Esophagus squamous epithelium (tissue), 5 donors: ENCODE measurements at places on chromosomes 16 and 17. TPM values are rescaled to one million over a fixed set of nuclear protein-coding genes. Genes with fewer than 3 reads are reported as not detected.

The KRT12 gene
- not detected for total RNA-seq

The CCL1 gene
- total RNA-seq, result not detected

The HAP1 gene
- total RNA-seq, result 0.48 TPM

The KIF2B gene
- not detected for total RNA-seq

The RBL2 gene
- total RNA-seq, result 31.8 TPM

The APPBP2 gene
- 13.3 TPM for total RNA-seq

The ITGAX gene
- total RNA-seq, result 2.7 TPM

The ITPRIPL2 gene
- 39.9 TPM for total RNA-seq

The CD300E gene
- 0.15 TPM for total RNA-seq

The MT3 gene
- total RNA-seq, result not detected

The EXOC3L1 gene
- 1.5 TPM for total RNA-seq

GRCh38 chr16:56753410-56753809 lies 23.5 kb downstream of the NUP93 start:
- DNase-seq, result no peak

DNA sequence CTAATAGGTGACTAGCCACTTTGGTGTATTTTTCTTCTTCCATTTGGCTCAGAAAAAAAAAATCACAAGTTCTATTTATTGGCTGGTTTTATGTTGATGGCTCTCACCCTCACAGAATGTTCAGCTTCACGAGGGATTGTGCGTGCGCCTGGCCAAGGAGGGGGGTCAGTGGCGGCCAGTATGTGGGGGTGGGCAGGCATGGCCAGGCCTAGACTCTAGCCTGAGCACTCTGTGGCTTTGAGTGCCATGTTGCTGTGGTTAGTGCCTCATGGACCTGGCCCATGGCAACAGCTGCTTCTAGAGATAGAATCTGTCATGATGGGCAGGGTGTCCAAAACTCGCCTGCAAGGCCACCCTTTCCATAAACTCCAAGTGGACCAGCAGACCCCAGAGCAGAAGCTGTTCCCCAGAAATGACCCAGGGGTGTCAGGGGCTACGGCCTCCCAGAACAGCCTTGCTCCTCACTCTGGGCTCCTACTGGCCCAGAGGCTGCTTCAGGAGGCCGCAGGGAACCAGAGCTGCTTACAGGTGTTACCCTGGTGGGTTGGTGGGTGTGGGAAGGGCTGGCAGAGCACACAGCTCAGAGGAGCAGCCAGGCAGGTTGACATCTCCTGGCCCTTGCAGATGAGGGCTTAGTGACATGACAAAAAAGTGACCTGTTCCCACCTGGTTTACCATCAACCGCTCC lies 124.9 kb downstream of the SOCS1 start:
- DNase-seq, result no peak

GRCh38 chr16:77308163-77308561 lies 109.0 kb downstream of the SYCE1L start:
- no peak for DNase-seq

DNA sequence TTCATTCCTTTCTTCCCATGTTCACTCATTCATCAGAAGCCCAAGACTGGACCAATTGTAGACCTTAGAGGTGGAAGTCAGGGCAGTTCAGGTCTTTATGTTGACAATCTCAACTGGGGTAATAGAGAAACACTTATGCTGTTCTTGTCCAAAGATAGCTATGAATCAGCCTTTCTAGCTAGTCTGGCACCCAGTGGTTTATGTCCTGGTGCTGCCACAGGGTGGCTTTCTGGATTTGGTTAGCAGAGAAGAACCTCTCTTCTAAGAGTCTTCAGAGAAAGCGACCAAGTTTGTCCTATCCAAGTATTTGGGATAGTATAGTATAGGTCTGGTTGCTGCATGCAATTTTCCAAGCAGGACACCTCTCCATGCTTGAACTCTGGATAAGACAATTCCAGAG lies 83.3 kb downstream of the NOG start:
- DNase-seq, result no peak

- no peak for DNase-seq
Measured at GRCh38 chr17:47621293-47622179, 28.2 kb upstream of the KPNB1 start.

- DNase-seq, result no peak
Measured at GRCh38 chr16:4361033-4361943, 10.2 kb upstream of the PAM16 start.

- DNase-seq, result no peak
Measured at GRCh38 chr17:81241648-81242420, 2.7 kb downstream of the NDUFAF8 start.

- no peak for DNase-seq
Measured at GRCh38 chr16:22633799-22634198, 123.1 kb downstream of the NPIPB5 start.

DNA sequence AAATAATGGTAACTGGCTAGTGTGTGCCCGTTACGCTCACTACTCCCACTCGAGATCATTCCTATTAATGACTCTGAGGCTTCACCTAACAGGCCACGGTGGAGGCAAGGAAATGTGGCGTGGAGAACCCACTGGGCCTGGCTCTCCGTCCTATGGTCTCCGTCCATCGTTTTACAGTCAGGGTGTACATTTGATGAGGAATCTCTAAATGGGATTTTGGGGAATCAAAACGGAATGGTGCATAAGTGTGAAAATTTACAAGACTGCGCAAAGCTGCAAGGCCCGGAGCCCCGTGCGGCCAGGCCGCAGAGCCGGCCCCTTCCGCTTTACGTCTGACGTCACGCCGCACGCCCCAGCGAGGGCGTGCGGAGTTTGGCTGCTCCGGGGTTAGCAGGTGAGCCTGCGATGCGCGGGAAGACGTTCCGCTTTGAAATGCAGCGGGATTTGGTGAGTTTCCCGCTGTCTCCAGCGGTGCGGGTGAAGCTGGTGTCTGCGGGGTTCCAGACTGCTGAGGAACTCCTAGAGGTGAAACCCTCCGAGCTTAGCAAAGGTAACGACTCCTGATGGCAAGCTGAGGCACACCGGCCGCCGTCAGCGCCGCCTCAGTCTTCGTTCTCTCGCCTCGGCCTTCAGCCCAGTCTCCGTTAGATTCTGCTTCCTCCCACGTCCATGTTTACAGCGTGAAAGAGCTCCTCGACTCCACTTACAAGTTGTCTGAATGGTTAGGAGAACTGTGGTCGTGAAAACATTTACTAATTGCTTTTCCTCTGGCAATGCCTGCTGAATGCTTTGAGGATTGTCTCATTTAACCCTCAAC lies at the start of gene RAD51C:
Gene RAD51C (plus strand): TSS at position 364 of the 817 bp plus-strand sequence. CDS start 42 bp downstream, at position 406.
- DNase-seq, result peak; percentile 36

GRCh38 chr16:67247192-67248072 lies at the start of gene FHOD1:
TSS of gene FHOD1 (minus strand) at chr16:67247481. CDS start at chr16:67247410, 71 bp downstream.
- DNase-seq, result peak; percentile 75

DNA sequence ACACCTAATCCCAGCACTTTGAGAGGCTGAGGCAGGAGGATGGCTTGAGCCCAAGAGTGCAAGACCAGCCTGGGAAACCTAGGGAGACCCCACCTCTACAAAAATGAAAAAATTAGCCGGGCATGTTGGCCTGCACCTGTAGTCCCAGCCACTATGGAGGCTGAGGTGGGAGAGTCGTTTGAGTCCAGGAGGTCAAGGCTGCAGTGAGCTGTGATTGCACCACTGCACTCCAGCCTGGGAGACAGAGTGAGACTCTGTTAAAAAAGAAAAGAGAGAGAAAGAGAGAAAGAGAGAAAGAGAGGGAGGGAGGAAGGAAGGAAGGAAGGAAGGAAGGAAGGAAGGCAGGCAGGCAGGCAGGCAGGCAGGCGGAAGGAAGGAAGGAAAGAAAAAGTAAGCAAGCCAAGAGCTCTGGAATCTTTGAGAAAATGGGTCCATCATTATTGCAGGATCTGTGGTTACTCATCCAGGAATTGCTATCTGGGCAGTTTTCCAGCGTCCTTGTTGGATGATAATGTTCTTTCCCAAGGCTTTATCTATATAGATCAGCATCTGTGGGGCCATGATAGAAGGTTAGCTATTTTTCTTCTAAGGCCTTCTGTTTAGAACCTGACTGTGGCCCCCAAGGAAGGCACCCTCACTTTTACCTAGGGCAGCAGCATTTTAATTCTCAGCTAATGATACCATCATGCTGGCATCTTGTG lies 533.2 kb upstream of the CDH5 start:
- DNase-seq, result no peak

DNA sequence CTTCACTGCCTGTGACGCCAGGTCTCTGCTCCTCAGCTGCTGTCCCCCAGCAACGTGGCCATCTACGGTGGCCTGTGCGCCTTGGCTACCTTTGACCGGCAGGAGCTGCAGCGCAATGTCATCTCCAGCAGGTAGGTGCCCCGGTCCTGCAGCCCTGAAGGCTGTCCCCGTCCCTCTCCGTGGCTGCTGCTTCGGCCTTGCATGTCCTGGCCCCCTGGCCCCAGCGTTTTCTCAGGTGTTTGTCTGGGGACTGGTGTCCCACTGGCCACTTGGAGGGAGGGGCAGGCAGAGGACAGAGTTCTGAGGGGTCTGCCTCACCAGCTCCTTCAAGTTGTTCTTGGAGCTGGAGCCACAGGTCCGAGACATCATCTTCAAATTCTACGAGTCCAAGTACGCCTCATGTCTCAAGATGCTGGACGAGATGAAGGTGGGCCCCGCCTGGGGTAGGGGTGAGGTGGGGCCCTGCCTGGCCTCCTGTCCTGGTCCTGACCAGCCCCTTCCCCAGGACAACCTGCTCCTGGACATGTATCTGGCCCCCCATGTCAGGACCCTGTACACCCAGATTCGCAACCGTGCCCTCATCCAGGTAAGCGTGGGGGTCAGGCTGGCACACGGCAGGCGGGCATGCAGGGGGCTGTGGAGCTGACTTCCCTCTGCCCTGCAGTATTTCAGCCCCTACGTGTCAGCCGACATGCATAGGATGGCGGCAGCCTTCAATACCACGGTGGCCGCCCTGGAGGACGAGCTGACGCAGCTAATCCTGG lies 4.4 kb downstream of the GPS1 start:
- no peak for DNase-seq

DNA sequence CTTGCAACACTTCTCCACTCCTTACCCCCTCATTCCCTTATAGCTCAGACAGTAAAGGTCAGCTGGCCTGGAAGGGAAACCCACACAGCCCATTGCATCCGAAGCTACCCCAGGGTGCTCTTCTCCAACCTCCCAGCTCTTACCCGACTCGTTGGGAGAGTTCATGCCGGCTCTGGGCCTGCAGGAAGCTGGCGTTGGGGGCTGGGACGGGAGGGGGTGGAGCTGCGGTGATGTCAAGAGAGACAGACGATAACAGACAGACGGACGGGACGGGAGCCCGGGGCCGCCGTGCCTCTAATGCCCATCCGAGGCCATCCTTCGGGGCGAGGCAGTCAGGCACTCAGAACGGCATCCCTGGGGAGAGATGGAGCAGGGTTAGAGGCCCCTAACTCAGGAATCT lies 6.1 kb downstream of the HDAC5 start:
- DNase-seq, result no peak

- no peak for DNase-seq
Measured at GRCh38 chr17:4946312-4946976, 1.9 kb downstream of the PFN1 start.

- DNase-seq, result no peak
Measured at GRCh38 chr17:33012522-33013033, 20.9 kb downstream of the SPACA3 start.

- DNase-seq, result no peak
Measured at GRCh38 chr17:46092991-46093390, 93.9 kb downstream of the STH start.

GRCh38 chr17:39738983-39739884 lies 1.5 kb downstream of the GRB7 start:
- DNase-seq, result no peak

DNA sequence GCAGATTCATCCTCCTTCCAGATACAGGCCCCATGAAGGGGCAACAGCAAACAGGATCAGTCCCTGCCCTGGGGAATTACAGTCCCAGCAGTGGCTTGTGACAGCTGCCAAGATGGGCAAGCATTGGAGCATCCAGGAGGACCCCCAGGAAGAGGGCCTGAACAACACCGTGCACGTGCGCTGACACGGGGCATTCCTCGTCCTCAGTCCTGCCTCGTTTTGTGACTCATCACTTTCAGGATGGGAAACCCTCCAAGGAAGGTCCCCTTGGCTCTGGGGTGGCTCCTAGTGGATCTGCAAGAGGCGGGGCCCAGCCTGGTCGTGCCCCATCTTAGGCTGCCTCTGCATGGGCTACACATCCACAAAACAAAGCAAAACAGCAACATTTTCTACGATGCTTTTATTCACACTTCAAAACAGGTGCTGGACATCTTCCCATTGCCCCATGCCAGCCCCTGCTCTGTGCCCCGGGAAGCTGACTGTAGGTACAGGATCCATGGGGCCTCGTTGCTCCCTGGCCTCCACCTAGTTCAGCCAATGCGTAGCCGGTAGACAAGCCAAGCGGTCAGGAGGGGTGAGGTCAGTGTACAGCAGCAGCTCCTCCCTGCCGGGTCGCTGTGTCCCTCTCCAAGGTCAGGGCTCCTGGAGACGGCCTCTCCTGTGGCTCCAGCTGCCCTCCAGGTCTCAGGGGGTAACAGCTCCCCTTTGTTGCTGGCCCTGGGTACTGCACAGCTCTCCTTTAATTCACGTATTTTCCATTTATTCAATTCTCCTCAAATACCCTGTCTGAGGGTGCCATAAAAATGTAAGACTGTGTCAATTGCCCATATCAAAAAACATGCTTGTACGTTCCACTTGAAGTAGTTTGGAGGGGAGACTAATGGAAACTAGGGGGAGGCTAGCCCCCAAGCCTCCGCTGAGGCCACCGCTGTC lies 32.2 kb downstream of the ACTG1 start:
- no peak for DNase-seq

- DNase-seq, result no peak
Measured at GRCh38 chr17:48925251-48925990, 17.2 kb downstream of the UBE2Z start.

DNA sequence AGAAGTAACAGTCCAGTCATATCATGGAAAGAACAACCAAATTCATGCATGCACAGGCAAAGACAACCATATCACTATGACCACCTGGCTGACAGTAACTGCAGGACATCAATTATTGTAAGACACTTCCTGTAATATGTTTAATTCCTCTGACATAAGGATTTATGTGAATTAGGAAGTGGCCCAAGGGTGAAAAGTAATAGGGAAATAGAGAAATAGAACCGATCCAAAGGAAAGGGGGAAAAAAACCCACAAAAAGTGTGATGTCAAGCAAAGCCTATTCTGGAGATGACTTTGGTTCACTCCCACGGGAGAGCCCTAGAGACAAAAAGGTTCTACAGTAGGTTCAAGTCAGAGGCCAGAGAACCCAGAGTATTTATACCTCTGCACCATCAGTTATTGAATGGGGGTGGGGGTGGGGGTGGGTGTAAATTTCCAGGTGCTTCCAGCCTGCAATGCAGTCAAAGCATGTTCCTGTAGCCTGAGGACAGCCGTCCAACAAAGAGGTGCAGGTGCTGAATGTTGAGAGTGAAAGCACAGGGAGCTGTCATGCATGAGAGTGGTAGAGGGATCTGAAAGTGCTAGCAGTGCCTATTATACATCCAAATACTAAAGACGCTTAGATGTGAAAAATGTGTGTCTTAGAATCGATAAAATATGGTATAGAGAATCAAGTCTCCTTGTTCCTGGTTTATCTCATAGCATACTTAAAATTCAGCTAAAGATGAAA lies 95.6 kb upstream of the HLF start:
- no peak for DNase-seq
